Purkinje cell (primary cell): ENCODE measurements at places on chromosomes 11 and 22. TPM values are rescaled to one million over a fixed set of nuclear protein-coding genes. Genes with fewer than 3 reads are reported as not detected.

The OR6M1 gene
- not detected in 2 replicates for polyA plus RNA-seq

The FREY1 gene
- polyA plus RNA-seq, result not detected in 2 replicates

The C22orf31 gene
- polyA plus RNA-seq, result 0.34 TPM in 1 of 2 replicates, not detected in the other

The OR52N4 gene
- polyA plus RNA-seq, result not detected in 2 replicates

The INPP5J gene
- 1.6 and 2.9 TPM in 2 replicates for polyA plus RNA-seq

The SLC22A25 gene
- polyA plus RNA-seq, result not detected in 2 replicates

The RAB3IL1 gene
- polyA plus RNA-seq, result 0.14 and 0.15 TPM in 2 replicates

The TMA7B gene
- not detected in 2 replicates for polyA plus RNA-seq

The NRXN2 gene
- polyA plus RNA-seq, result 1.7 and 3.1 TPM in 2 replicates

The SOX6 gene
- 7.7 and 20.2 TPM in 2 replicates for polyA plus RNA-seq

The NEFH gene
- polyA plus RNA-seq, result 343 and 353 TPM in 2 replicates

The KCNJ1 gene
- 2.6 and 4.3 TPM in 2 replicates for polyA plus RNA-seq

The RDX gene
- polyA plus RNA-seq, result 48.9 and 66.2 TPM in 2 replicates

The MICAL2 gene
- polyA plus RNA-seq, result 18.8 and 88.5 TPM in 2 replicates
